Cortex of kidney (tissue), 1 donor: ENCODE measurements at places on chromosomes 7 and 10.

DNA sequence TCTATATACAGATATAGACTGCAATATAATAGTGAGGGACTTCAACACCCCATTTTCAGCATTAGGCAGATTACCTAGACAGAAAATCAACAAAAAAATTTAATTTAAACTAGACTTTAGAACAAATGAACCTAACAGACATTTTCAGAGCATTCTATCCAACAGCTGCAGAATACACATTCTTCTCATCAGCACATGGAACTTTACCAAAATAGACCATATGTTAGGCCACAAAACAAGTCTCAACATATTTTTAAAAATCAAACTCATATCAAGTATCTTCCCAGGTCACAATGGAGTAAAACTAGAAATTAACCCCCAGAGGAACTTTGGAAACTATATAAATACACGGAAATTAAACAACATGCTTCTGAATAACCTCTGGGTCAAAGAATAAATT, 169.6 kb downstream of the MTERF1 start:
- DNase-seq, result no peak

DNA sequence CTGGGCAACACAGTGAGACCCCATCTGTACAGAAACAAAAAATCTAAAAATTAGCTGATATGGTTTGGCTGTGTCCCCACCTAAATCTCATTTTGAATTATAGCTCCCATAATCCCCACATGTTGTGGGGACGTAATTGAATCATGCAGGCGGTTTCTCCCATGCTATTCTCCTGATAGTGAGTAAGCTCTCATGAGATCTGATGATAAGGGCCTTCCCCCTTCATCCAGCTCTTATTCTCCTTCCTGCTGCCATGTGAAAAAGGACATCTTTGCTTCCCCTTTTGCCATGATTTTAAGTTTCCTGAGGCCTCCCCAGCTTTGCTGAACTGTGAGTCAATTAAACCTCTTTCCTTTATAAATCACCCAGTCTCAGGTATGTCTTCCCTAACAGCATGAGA, 136.5 kb downstream of the SFMBT2 start:
- DNase-seq, result no peak

DNA sequence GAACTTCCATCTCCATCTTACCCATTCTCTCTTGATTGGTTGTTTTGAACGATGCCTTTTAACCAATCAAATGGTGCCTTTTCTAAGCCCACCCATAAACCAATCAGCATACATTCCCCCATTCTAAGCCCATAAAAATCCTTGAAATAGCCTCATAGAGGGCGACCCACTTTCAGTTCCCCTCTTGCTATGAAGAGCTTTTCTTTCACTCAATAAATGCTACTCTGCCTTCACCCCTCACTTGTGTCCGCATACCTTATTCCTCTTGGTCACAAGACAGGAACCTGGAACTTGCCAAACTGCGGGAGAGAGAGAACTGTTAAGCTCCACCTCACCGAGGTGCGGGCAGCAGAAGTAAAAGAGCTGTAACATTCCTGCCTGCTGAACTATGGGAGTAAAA, 1602.0 kb upstream of the LRRTM3 start:
- no peak for DNase-seq

DNA sequence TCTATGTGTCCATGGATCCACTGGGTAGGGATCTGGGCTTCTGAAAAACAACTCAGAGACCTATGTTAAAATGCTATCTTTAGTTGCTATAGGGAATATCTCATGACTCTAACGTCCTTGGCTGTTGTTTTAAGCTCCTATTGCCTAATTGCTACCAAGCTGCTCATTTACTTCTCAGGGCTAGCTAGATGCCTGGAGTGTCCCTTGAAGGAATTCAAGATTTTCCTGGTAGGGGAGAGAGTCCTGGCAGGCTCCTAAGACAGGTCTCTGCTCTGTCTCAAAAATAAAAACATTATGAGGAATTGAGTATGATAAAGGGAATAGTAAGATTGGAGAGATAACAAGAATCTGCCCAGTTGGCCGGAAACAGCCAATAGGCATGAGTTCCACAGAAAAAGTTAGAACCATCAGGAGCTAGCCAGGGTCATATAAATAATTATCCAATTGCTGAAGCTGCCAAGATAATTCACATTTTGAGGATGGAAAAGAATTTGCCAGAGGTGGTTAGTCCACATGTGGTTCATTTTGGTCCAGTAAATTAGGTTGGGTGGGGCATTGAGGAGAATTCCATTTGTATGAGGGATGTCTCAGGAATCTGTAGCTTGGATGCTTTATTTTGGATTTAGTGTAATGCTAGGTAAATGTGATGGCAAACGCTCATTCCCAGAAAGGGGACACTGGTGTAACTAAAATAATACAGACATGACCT, 362.7 kb upstream of the VSTM2A start:
- DNase-seq, result no peak

- DNase-seq, result no peak
These were observed 1.2 kb downstream of the CLDN4 start for GRCh38 chr7:73831834-73832651.

DNA sequence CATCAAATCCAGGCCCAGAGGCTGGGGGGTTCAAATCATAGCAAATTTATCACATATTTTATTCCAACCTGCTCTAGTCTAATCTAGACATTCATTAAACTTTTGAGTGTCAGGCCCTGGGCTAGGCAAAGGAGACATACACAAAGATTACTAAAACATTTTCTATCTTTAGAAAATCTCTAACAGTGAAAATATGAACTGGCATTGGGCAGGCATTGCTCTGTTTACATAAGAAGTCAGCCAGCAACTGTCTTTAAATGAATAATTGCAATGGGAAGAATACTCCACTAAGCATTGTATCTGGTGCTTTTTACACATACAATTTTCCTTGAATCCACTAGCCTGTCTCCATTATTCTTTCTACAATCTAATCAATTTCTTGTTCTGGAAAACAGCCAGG, 222.5 kb upstream of the LRRN3 start:
- no peak for DNase-seq

GRCh38 chr7:43648473-43649406, 65.8 kb downstream of the STK17A start:
- no peak for DNase-seq

DNA sequence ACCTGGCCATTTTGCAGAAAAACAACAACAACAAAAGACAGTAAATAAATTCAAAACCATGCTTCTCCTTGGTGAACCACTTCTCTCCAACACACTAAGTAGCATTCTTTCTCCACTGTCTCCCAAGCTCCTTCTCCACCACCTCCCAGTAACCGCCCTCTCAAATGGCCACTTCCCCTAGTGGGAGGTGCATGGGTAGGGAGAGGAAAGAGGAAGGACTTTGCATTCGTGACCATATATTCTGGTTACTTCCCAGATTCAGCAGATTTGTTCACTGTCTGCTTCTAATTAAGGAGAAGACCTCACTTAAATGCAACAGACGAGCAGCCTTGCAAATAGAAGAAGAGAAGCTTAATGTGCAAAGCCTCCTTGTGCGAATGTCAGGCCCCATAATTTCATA, 166.8 kb downstream of the SORCS1 start:
- DNase-seq, result no peak

DNA sequence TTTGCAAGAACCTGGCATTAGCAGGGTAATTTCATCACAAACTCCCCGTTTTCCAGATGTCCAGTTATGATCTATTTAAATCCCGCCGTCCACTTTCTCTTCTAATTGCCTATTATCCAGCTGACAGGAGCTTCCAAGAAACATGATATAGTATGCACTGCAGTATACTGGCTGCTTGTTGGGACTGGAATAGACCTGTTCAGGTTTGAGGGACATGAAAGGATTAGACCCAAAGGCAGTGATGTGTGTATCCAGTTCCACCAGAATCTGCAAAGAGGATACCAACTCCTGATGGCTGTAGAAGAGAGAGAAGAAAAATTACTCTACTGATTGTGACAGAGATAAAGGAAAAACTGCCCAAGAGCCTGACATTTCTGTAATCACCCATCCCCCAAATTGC, 8.9 kb downstream of the MSS51 start:
- DNase-seq, result no peak

- no peak for DNase-seq
These were observed 75.5 kb upstream of the KAT6B start for GRCh38 chr10:74750848-74751274.

DNA sequence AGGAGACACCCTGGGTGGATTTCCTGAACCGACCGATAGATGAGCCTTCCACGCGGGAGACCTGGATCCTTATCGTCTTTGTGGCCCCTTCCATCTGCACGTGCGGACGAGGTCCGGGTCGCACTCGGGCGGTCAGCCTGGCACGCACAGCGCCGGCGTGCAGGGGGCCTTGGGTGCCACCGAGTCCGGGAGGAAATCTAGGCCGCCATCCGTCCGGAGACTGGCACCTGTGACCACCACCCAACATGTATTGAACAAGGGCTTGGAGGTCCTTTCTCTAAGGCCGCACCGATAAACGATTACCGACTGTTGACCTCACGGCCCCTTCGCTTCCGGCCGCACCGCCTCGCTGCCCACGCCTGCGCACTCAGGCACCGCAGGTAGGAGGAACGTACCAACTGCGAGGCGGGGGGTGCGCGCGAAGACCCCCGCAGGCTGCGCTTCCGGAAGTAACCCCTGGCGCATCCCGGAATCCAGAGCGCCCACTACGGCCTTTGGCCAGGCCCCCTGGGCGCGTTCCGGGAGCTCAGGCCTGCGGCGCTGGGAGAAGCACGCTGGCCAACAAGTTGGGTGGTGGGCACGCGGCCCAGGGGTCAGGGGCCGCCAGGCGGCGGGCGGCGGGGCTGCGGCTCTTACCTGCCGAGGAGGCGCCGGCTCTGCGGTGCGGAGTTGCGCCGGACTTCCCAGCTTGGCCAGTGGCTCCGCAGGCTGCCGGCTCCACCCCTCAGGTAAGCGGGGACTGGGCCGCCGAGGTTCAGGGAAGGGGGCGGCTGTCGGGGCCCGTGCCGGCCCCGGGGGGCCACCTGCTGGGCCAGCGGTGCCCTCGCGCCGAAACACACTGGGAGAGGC, at the start of the genes ACTR3C and LRRC61:
Gene ACTR3C (minus strand): TSS at position 713 of the 849 bp plus-strand sequence. CDS start 28,249 bp downstream, outside the sequence.
Gene LRRC61 (plus strand): TSS at position 523 of the 849 bp plus-strand sequence. CDS start 13,507 bp downstream, outside the sequence.
- no peak for DNase-seq

GRCh38 chr10:99537086-99537988, 4.6 kb downstream of the NKX2-3 start:
- DNase-seq, result no peak
